ENCODE measurements at places on chromosomes 1 and 21.

DNA sequence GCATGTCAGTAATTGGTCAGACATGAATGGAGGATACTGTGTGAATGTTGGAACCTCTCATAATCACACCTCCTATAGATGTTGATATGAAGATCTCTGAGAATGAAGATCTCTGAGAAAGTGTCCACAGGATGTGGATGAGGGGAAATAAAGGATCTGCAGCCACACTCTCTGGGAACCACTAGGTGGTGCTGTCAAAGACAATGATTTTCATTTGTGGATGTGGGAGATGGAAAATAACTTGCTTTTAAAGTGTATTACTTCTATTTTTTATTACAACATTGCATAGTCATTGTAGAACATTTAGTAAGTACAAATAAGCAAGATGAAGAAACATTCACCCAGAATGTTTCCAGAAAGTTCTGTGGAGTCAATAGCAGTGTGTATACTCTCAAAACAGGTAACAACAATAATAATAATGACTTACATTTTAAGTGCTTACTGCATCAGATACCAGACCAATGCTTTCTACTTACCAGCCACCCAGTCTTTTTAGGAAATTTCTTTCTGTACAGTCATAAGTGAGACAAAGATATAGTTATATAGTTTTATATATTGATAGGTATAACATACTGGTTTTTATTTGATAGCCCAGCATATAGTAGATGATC lies 128.2 kb downstream of the ATG4C start:
- no peak for DNase-seq

- no peak for DNase-seq
Observed at GRCh38 chr21:36815284-36815683, 116.4 kb downstream of the SIM2 start.

GRCh38 chr1:12179111-12179519 lies 12.3 kb downstream of the TNFRSF1B start:
- peak; percentile 78 for DNase-seq

- DNase-seq: no peak
Observed at GRCh38 chr1:241240069-241240468, 116.9 kb downstream of the RGS7 start.

- no peak for DNase-seq
Observed at GRCh38 chr1:93820554-93821422, 58.2 kb downstream of the DNTTIP2 start.

GRCh38 chr1:94859174-94859573 lies 39.0 kb downstream of the SLC44A3 start:
- no peak for DNase-seq

DNA sequence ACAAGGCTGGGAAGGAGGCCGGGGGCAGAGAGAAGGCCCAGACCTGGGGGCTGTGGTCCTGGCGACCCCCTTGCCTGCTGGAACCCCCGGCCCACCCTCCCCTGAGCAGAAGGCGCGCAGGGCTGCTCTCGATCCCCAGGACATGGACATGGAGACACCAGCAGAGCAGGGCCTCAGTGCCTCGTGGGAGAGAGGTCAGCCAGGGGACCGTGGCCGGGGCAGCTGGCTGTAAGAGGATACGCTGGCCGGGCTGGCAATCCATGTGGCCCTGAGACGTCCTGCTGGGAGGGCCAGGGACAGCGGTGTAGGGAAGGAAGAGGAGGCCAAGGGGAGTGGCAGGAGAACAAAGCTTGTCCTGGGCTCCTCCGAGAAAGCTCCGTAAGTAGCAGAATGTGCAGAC lies 132.2 kb downstream of the CASZ1 start:
- DNase-seq: no peak

- DNase-seq: no peak
Observed at GRCh38 chr1:215104283-215104682, 21.7 kb downstream of the KCNK2 start.

- no peak for DNase-seq
Observed at GRCh38 chr1:231883382-231883781, 256.8 kb downstream of the DISC1 start.

DNA sequence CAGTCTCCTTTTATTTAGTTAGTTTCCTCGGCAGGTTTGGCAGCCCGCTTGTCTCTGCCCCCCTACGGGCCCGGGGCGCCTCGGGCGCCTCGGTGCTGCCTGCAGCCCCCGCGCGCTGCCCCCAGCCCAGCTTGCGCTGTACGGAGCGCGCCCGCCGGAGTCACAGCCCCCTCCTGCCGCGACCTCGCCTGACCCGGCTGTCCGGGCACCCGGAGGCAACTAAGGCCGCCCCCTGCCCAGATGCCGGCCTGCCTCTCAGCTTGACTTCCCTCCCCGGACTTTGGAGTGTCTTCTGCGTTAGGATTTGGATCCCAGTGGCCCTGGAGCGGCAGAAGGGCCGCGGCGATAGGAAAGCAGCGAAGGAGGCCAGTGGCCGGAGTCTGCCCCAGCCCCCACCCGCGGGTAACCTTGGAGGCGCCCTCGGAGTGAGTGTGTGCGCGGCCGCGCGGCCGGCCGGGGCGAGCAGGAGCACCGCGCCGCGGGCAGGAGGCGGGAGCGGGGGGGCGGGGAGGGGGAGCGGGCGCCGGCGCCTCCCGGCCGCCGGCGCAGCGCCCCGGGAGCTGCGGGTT lies 7.6 kb downstream of the CDKN2C start:
- DNase-seq: no peak

DNA sequence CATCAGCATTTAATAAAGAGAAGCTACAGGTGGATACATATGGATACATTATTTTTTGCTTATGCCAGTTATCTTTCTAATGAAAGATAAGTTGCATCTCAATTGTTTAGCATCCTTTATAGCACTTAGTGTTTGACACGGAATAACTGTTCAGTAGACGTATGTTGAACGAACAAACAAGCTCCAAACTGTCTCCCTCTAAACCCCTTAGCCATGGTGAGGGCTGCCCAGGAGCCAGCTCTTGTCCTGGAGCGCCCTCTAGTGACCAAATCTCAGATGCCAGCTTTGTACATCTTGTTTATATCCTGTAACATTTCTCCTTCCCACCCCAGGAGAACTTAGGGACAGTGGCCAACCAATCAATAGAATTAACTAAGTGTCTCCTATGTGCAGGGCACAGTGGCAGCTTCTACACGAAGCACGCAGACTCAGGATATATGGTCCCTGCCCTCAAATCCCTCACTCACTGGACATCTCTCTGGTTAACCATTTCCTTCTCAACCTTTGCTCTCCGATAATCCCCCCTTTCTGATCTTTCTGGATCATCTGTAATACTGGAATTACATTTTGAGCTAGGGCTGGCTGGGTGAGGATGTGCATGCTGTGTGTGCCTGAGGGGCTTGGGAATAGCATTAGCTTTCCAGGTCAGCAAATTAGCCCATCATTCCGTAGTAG lies 22.9 kb downstream of the KCNA10 start:
- peak; percentile 66 for DNase-seq

GRCh38 chr1:23578311-23578996 lies 19.2 kb upstream of the ID3 start:
- no peak for DNase-seq

DNA sequence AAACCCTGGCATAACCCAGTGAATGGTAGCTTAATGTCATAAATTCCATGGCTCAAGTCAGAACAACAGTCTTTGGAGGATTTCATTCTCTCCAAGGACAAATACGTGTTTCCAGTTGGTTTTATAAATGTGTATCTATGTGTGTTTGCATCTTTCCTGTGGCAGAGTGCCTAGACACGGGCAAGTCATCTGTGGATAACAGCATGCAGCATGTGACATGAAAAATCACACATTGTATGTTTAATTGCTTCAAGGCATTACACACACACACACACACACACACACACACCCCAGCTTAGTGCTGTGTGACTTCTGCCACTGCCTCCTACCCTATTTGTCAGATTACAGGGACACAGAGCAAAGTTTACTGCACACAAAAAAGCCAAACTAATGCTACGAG lies 68.2 kb upstream of the SSX2IP start:
- no peak for DNase-seq

DNA sequence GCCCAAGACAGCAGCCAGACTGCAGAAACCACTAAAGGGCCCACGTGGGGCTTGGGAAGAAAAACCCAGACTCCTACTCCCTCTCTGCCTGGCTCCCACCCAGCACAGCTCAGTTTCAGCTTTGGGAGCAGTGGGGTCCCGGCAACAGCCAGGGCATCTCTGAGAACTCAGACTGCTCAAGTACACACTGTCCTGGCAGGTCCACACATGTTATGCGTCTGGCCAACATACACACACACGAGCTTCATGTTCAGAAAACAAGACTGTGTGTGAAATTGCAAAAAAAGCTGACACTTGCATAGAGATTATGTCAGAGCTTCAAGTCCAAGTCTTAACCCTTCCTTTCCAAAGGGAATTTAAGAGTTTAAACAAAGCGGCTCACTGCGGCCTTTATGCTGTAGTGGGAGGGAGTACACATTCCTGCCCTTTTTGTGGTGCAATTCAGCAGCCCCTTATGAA lies 136.6 kb upstream of the CD34 start:
- DNase-seq: no peak

DNA sequence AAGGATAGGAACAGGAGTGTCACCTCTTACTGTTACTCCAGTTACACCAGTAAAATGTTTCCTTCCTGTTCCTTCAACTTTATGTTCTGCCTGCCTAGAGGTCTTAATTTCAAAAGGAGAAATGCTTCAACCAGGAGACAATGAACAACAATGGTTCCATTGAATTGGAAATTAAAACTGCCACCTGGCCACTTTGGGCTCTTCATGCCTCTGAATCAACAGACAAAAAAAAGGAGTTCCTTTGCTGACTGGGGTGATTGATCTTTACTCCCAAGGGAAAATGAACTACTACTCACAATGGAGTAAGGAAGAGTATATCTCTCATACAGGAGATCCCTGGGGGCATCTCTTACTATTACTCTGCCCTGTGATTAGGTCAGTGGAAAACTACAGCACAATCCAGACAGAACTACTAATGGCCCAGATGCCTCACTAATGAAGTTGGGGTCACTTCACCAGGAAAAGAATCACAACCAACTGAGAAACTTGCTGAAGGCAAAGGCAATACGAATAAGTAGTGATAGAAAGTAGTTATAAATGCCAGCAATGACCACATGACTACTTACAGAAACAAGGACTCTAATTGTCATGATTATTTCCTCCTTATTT lies 76.6 kb upstream of the PRDX6 start:
- no peak for DNase-seq

GRCh38 chr1:169089776-169090175 lies 16.7 kb upstream of the ATP1B1 start:
- DNase-seq: no peak

DNA sequence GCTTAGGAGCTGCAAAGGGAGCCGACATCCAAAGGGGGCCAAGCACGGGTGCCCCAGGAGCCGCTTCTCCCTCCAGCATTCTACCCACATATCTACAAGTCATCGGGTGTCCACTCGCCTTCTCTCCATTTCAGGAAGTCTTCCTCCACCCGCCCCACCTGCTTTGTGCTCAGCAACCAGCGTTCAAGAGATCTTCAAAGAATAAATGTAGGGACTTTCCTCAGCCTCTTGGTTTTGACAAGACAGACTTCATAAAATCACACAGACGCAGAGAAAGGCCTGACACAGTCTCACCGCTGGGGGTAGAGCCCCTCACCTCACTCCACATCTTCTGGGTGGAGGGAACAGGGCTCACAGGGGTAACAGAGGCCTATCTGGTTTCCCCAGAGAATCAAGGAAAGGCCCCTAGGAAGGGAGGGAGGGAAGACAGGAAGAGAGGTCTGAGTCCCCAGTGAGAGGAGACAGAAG lies 49.5 kb downstream of the SSBP3 start:
- DNase-seq: no peak

DNA sequence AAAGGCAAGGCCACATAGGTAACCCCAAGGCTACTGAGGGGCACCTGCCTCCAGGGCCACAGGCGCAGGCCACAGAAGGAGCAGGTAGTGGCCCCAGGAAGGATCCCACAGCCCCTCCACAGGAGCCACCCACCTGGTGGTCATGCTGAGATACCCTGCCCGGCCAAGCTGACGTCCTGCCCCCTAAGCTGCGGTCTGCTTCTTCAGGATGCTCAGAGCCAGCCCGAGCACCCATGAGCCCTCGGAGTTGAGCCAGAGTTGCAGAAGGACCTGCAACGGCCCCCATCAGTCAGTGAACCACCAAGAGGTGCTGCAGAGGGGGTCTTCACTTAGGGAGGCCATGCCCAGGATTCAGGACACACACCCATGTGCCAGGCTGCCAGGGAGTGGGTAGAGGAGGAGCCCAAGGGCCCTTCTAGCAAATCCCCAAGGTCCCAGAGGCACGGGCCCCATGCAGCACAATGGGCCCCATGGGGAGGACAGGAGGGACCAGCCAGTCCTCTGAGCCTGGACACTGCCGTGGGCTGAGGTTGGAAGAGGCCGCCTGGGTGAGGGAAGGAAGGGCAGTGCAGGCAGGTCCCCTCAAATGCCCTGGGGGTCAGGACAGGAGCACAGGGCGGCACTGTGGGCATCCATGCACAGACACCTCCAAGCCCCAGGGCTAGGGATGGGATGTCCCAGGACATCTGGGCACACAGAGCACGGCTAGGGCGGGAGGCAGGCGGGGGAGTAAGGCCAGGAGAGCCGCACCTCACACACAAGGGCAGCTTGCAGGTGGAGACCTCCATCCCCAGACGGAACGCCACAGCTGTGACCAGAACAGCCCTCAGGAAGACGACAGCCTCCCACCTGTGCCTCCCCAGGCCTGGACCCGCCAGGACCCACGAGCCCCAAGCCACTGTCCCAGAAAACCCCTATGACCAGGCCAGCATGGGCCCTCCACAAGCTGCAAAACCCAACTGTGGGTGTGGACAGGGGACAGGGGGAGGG lies 20.5 kb downstream of the WNT9A start:
- DNase-seq: no peak

DNA sequence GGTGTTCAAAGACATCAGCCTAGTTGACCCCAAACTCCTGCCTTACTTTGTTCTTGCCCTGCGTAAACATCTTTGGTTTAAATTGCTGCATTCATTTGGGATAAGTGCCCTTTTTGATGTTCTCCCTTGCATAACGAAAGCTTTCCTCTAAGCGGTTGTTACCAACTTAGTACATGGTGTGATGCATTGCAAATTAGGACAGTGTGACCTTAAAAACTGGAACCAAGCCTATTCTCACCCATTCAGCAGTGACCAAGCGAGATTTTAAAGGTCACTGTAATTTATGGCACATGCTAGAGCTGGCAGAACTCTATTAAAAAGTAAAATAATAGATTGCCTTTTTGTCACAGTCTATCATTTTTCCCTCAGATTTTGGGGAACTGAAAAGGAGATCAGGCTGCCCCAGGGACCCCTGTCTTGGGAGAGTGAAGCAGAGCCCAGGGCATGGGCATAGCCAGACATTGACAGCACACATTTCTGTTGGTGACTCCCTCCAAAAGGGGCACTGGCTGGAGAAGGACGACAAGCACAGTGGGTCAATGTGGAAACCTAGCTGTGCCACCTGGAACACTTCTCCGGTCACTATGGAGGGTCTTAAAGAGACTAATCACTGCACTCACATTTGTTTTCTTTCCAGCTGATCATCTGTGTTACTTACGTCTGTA lies 63.9 kb downstream of the KCNK1 start:
- no peak for DNase-seq

DNA sequence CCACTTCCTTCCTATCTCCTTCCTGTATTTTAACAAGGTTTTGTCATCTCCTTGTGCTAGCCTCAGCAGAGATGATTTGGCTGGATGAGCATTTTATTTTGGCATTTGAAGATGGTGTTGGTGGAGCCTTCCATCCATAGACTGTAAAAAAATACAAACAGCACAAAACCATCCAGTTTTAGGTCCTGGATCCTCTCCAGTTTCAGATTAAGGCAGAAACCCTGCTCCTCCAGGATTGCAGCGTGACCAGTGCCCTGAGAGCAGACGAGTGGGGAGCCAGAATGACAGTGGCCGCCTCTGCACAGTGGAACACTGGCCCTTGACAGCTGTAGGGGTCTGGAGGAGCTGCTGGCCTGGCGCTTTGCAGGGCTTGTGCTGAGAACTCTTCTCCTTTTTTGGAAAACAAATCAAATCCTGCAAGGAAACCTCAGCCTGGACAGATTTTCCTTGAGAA lies 72.2 kb upstream of the GADD45A start:
- no peak for DNase-seq

Measured in stimulated activated CD4-positive, alpha-beta T cell treated with anti-CD3 and anti-CD28 coated beads, Interleukin-1b, Interleukin-23, amount 100 ng/mL, for 1 hour (primary cell).